A549 treated with dexamethasone at 1 μM for 4 hours (cell line): ENCODE measurements at places on chromosomes 11 and 22. TPM values are rescaled to one million over a fixed set of nuclear protein-coding genes. Genes with fewer than 3 reads are reported as not detected.

The TMA7B gene
- not detected in 5 replicates for total RNA-seq

The ANKK1 gene
- 0.04 to 0.07 TPM in 2 of 5 replicates, not detected in the others for total RNA-seq

The MEI1 gene
- total RNA-seq = 0.15 TPM in 1 of 5 replicates, not detected in the others

The TBX10 gene
- total RNA-seq = not detected in 5 replicates

The CRYBB3 gene
- 0.11 to 0.20 TPM in 2 of 5 replicates, not detected in the others for total RNA-seq
